Inflammatory macrophage (primary cell): ENCODE measurements at places on chromosomes 12 and 14.

GRCh38 chr12:3185260-3185870 is 108.2 kb downstream of the TSPAN9 start:
- no peak for DNase-seq

- DNase-seq = no peak
Observed at GRCh38 chr12:122072031-122072970, 6.3 kb upstream of the MLXIP start.

- DNase-seq = peak; percentile 40
Observed at GRCh38 chr12:54723379-54724256, 75.5 kb upstream of the DCD start.

DNA sequence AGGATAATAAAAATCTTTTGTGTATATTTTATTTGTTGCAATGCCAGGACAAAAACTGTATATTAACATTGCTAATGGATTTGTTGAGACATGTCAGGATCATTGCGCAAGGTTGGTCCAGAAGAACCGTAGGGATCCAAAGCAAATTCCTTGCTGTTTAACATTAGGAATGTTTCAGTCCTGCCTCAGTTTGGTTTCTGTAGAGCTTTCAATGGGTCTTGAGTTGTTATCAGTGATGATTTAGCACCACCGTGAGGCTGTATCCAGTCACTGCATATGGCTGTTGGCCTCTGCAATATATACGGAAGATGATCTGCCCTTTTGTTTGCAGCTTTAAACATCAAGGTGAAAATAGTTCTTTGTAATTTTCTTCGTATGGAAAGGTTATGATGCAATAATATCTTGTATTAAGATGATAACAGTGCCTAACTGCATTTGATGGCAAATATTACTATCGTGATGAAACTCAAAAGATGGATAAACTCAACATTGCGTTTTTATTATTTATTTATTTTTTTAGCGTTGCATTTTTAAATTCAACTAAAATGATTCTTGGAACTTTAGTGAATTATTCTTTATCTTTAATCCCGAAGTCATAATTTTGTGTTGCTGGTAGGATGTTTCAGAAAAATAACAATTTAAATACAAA is 231.2 kb downstream of the AKAP6 start:
- DNase-seq = peak; percentile 48

DNA sequence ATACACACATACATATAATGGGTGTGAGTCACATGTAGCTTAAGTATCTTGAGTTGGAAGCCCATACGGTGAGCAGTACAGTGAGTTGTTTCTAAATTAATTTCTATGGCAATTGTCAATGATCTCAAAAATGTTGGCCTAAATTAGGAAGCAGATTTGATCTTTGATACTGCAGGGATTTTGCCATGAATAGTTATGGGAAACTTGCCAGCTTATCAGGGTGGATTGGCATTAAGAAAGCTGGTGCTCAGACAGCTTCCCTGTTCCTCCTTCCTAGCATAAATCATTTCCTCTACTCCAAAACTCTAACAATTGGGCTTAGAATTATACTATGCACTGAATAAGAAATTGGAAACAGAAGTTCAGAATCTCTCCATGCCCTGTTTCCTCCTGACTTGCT is 150.9 kb upstream of the FRMD6 start:
- DNase-seq = no peak

GRCh38 chr12:93622485-93622884 is 50.0 kb downstream of the SOCS2 start:
- DNase-seq = no peak

DNA sequence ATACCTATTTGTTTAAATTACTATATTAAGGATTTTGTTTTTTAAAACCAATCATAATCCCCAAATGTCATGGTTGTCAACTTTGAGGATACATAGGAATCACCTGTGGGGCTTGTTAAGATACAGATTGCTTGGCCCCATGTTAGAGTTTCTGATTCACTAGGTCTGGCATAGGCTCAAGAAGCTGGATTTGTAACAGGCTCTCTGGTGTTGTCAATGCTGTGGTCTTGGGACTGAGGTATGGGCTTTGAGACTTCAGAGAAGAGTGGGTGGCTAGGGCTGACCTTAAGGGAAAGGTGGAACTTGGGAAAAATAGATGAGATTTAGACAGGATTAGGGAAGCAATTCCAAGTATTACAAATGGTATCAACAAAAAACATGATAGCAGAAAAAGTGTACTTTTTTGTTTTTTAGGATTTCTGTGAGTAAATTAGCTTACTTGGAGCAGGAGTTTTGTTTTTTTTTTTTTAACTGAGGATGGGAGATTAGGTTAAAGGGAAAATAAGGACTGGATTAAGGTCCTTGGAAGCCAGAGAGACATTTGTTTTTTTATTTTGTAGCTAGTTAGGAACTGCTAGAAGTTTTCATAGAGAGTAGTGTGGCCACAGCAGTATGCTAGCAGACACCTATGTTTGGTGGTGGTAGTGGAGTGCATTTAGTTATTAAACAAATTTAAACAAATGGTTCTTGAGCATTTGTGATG is 88.6 kb downstream of the RAD51B start:
- DNase-seq = no peak

- DNase-seq = no peak
Observed at GRCh38 chr12:16112612-16113560, 164.6 kb downstream of the SLC15A5 start.

GRCh38 chr14:70045844-70046535 is 142.8 kb downstream of the SLC8A3 start:
- DNase-seq = no peak

DNA sequence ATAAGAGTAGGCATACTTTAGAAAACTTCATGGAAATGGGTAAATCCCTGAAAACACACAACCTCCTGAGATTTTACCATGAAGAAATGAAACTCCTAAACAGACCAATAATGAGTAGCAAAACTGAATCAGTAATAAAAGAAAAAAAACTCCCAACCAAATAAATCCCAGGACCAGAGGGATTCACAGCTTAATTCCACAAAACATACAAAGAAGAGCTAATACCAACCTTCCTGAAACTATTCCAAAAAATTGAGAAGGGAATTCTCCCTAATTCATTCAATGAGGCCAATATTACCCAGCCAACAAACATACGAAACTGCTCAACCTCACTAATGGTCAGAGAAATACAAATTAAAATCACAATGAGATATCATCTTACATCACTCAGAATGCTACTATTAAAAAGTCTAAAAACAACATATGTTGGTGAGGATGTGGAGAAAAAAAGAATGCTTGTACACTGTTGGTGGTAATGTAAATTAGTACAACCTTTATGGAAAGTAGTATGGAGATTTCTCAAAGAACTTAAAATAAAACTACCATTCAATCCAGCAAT is 97.3 kb upstream of the ST8SIA1 start:
- no peak for DNase-seq

DNA sequence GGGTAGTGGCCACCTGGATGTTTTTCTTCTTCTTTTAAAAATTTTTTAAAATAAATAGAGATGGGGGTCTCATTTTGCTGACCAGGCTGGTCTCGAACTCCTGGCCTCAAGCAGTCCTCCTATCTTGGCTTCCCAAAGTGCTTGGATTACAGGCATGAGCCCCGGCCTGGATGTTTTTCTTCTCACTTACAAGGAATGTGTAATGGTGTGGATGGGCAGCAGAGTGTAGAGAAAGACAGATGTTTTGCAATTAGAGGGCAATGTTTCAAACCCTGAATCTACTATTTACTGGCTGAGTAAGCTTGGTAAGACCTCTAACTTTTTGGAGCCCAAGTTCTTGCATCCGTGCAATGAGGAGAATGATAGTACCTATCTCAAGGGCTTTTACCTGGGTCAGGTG is 48.1 kb downstream of the ADCK1 start:
- DNase-seq = no peak

DNA sequence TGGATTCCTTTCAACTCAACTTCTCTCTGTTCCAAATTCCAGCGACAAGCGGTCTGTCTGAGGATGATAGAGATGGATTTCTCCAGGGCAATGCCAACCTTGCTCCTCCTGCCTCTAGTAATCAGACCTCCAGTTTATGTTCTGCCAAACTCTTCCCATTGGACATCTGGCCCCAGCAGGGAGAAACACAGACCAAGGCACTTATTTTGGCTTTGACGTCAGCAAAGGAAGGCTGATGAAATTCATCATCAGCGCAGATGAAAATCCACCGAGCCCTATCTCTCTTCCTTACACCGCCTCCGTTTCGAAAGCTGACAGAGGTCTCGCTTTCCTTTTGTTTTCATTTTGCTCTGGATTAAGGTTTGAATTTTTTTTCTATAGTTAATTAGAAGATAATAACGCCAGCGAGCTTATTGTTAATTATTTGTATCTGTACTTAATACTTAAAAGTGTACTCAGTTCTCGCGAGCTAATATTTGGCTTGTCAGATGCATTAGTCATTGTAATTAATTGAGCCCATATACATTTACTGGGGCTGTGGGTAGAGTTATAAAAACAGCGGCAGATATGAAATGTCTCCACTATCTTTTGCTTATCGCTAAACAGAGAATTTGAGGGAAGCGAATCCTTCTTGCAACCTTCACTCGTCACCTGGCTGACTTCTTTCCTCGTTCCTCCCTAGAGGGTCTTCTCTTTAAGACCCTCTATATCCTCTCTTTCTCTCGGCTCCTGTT is 35.9 kb upstream of the MED13L start:
- no peak for DNase-seq

- no peak for DNase-seq
Observed at GRCh38 chr14:32702562-32702961, 236.1 kb upstream of the NPAS3 start.

GRCh38 chr14:68932686-68933085 is 46.4 kb downstream of the ACTN1 start:
- DNase-seq = peak; percentile 70

DNA sequence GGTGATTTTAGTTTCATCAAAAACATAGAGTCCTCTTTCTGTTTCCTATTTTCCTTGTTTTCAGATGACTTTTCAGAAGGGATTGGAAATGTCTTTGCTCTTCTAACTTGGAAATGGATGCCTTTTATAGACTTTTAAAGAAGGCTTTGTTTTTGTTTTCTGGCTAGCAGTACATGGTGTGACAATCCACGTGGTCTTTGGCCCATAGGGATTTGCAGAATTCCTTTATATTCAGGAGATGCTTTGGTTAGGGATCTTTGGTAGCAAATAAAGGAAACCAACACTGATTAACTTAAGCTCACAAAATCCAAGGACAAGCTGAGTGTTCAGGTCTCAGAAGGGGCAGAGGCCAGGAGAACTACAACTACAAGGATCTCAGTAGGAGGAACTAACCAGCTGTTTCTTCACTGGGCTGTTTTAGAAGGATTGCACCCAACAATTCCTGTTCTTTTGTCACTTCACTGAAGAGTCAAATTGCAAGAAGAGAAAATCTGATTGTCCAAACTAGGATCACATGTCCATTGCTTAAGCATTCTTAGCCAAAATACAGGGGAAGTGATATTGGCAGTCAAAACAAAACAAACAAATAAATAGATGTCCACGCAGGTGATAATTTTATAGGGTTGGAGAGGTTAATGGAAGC is 58.6 kb upstream of the MANSC4 start:
- DNase-seq = peak; percentile 55

GRCh38 chr12:130242506-130242905 is 80.2 kb downstream of the FZD10 start:
- DNase-seq = no peak

DNA sequence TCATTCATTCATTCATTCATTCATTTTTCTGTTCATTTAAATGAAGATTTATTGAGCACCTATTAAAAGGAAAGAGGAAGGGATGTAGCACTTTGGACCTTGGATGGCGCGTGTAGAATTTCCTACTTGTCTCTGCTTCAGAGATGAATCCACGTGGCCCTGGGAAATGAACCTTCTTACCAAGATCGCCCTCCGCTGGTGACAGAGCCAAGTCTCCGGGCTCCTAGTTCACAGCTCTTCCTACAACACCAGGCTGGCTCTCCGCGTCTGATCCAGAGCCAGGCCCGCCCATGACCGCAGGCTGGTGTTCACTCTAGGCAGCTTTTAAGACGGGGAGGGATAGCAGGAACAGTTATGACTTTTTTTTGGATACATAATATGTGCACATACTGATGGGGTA is 70.9 kb upstream of the PIWIL1 start:
- no peak for DNase-seq

- DNase-seq = no peak
Observed at GRCh38 chr12:103387385-103387784, 108.4 kb downstream of the C12orf42 start.

GRCh38 chr14:61064210-61064609 is 83.2 kb downstream of the SLC38A6 start:
- DNase-seq = no peak
